B cell (primary cell): ENCODE measurements at places on chromosomes 13 and 19. TPM values are rescaled to one million over a fixed set of nuclear protein-coding genes. Genes with fewer than 3 reads are reported as not detected.

- no peak for DNase-seq
Measured at GRCh38 chr19:44735011-44735410, 13.5 kb upstream of the BCL3 start.

- no peak for DNase-seq
Measured at GRCh38 chr19:10513223-10513622, 4.0 kb downstream of the S1PR5 start.

FLT3LG gene
- polyA plus RNA-seq: 49.8 and 52.6 TPM in 2 replicates

PSG11 gene
- polyA plus RNA-seq: not detected in 2 replicates

GRCh38 chr13:108120302-108120701 is 95.0 kb downstream of the LIG4 start:
- no peak for DNase-seq

LILRB3 gene
- polyA plus RNA-seq: 1.0 and 2.3 TPM in 2 replicates

PRODH2 gene
- polyA plus RNA-seq: not detected in 2 replicates

DNA sequence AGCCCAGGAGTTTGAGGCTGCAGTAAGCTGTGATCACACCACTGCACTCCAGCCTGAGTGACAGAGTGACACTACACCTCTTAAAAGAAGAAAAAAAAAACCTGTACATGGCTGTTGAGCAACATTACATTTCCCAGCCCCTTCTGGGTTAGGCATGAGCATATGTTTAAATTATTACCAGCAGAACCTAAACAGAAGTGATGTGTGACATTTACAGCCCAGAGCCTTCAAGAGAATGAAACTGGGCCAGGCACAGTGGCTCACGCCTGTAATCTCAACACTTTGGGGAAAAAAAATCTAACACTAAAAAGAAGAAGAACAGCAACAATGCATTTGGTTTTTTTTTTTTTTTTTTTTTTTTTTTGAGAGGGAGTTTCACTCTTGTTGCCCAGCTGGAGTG is 38.3 kb downstream of the MRPS31 start:
- DNase-seq: no peak

LRRC8E gene
- not detected in 2 replicates for polyA plus RNA-seq

GRCh38 chr19:41302624-41303351 is 7.2 kb upstream of the CCDC97 start:
- peak; percentile 84 for DNase-seq

DNA sequence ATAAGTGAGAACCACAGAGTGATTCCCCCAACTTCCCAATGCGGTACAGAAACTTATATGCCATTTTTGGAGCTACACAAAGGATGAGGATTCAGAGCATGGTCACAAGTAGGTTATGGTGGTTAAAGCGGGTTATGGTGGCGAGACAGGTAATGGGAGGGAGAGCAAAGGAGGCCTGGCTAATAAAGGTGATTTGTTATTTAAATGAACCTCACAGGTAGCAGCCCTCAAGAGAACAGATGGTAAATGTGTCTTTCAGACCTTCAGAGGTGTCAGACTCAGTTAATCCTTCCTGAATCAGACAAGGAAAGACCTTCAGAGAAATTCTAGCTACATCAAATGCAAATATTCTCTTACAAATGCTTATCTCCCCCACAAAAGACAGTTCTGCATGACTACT is 1971.4 kb downstream of the OLFM4 start:
- DNase-seq: no peak

TRPC4 gene
- not detected in 2 replicates for polyA plus RNA-seq

GRCh38 chr13:100434010-100434763 is 154.4 kb downstream of the GGACT start:
- no peak for DNase-seq

DNA sequence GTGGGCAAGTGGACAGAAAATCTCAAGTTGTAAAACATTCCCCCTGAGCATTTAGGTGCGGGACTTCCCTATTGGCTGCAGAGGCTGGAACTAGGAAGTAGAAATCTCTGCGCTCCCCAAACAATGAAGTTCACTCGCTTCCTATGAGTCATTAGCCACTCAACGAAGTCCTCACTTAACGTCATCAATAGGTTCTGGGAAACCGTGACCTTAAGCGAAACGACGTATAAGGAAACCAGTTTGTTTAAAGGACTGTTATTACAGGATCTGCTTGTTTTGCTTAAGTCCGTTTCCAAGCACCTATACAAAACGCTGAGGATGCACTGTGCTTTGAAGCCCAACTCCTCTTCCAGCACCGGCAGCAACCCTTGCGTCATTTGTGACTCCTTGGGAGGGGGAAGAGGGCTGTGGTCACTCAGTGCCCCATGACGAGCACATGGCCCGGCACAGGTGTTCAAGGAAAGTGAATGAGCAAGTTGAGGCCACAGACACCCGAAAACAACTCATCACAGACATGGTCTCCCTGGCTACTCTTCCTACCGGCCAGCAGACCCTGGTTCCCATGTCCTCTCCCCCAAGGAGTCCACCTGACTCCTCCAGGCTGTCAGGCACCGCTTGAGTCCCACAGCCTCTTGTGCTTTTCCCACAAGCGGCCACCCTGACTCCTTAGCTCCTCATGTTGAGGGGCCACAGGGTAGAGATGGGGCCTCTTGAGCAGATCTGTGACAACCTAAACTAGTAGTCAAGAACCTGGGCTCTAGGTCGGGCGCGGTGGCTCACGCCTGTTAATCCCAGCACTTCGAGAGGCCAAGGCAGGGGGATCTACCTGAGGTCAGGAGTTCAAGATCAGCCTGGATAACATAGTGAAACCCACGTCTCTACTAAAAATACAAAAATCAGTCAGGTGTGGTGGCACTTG is 4.8 kb downstream of the RPS16 start:
- DNase-seq: peak; percentile 63

- DNase-seq: peak; percentile 19
Measured at GRCh38 chr13:27338816-27339215, 68.2 kb downstream of the RASL11A start.

DNA sequence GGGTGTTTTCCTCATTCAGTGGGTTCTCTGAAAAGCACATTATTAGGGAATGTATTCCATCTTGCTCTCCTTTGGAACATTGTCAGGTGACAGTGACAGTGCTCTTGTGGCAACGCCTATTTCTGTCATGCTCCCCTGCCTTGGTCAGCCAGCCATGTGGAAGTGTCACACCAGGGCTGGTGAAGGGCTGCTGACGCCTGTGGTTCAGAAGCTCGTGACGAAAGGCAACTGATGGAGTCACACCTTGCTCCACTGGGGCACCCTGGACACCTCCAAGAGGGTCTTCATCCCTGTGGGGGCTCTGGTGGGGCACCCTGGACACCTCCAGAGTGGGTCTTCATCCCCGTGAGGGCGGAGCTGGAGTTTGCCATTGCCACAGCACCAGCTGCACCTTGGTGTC is 68.9 kb upstream of the GPR183 start:
- peak; percentile 93 for DNase-seq

ZNF559 gene
- polyA plus RNA-seq: 19.9 and 23.9 TPM in 2 replicates

ACP5 gene
- 152 and 169 TPM in 2 replicates for polyA plus RNA-seq

ZNF578 gene
- polyA plus RNA-seq: 0.81 and 1.9 TPM in 2 replicates

GRCh38 chr19:42634409-42635232 is 39.9 kb upstream of the CEACAM8 start:
- peak; percentile 32 for DNase-seq

DNA sequence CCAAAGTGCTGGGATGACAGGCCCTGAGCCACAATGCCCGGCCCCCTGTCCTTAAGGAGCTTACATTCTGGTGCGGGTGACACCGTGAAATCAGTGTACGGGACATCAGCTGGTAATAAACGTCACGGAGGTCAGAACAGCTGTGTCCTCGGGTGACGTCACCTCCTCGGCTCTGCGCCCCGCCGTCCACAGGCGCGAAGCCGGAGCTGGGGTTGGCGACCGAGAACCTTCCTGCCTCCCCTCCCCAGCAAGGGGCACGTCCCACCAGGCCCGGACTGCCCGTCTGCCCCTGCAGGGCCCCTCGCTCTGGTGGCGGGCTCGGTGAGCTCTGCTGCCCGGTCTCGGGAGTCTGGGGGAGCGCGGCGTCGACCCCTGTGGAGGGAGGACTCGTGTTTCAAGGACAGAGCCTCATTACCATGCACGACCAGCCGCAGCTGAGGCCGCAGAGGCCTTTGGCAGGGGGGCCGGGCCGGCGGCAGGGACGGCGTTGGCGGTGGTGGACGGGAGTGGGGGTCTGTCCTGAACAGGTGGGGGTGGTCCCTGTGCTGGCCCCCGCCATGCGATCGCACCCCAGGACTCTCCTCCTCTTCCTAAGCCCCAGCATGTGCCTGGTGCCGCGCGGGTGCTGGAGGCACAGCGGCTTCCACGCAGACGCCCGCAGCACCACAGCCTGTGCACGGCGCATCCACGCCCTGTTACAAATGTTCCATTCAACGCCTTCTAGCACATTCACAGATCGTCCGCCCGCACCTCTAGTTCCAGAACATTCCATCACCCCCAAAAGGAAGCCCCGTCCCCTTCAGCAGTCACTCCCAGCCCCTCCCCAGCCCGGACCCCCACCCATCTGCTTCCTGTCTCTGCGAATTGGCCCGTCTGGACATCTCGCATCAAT is 5.4 kb downstream of the LINGO3 start:
- peak; percentile 78 for DNase-seq

DNA sequence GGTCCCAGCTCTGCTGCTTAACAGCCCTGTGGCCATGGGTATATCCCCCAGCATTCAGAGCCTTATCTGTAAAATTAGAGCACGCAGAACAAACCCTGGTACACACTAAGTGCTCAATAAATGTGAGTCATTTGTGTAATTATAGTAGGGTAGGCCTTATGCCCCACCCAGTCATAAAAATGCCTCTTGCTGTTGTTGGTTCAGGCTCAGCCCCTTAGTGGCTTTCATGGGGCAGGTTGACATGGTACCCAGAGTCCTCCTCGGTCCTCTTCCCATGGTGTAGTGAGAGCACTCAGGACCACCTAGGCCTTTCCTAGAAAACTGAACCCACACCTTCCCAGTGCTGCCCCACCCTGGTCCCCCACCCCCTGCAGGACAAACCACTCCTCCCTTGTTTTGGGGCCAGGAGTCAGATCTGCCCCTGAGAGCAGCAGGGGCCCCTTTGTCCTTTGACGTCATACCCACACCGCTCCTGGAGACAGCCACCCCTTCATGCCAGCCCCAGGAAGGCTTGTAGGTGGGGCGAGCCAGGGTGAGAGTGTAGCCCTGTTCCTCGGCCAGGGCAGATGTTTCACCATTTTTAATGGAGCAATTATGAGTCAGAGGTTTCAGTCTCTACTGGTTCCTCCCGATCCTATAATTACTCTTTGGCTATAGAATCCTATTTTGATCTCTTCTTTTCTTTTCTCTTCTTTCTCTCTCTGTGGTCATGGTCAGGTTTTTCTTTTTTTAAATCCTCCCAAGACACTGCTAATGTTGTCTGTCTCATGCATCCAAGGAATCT is 36.8 kb downstream of the ACTN4 start:
- DNase-seq: no peak

- DNase-seq: no peak
Measured at GRCh38 chr13:24063281-24063877, 97.1 kb upstream of the SPATA13 start.

DNA sequence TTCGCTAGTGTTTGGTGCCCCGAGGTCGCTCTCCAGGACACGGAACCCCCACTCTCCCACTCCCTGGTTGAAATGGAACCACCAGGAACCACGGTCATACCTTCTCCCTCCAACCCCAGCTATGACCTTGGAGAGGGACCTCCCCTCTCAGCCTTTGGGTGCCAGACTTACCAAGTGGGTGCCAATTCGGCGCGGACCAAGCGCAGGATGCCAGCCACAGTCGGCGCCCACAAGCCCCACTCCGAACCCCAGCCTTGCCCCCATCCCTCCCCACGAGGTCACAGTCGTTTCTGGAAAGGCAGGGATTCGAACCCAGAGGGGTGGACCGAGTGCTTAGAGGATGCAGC is 910 bp downstream of the PDE4C start:
- no peak for DNase-seq

HCN2 gene
- 0.25 and 0.27 TPM in 2 replicates for polyA plus RNA-seq

DNA sequence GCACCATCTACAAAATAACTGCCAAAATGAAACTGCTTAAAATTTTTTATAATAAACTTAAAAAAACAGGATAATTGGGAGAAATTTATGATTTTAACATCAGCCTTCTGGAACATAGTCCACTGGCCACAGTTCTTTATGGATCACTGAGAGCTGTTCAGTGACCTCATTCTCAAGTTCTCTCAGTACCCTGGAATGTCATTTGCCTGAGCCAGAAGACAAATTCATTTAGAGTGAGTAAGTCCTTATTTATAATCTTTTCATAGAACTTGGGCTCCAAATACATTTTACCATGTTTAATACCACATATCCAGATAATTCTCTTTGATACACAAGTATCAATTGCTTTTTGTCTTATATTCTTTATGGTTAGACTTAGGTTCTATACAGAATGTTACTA is 87.6 kb downstream of the CAB39L start:
- DNase-seq: no peak

DNA sequence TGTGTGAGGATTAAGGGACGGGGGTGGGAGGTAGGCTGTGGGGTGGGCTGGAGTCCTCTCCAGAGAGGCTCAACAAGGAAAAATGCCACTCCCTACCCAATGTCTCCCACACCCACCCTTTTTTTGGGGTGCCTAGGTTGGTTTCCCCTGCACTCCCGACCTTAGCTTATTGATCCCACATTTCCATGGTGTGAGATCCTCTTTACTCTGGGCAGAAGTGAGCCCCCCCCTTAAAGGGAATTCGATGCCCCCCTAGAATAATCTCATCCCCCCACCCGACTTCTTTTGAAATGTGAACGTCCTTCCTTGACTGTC is 5.5 kb downstream of the FOSB start:
- no peak for DNase-seq

OVOL3 gene
- polyA plus RNA-seq: not detected in 2 replicates
